ENCODE measurements at places on chromosomes 3 and 15.
A peak's percentile ranks its signal among the peaks of the same experiment; 100 is the strongest.

GRCh38 chr15:37097144-37097919, 3.0 kb downstream of the MEIS2 start:
- DNase-seq = peak; percentile 41

GRCh38 chr3:54133196-54133595, 10.8 kb downstream of the CACNA2D3 start:
- no peak for DNase-seq

GRCh38 chr15:45906230-45906629, 271.4 kb downstream of the SQOR start:
- DNase-seq = no peak

DNA sequence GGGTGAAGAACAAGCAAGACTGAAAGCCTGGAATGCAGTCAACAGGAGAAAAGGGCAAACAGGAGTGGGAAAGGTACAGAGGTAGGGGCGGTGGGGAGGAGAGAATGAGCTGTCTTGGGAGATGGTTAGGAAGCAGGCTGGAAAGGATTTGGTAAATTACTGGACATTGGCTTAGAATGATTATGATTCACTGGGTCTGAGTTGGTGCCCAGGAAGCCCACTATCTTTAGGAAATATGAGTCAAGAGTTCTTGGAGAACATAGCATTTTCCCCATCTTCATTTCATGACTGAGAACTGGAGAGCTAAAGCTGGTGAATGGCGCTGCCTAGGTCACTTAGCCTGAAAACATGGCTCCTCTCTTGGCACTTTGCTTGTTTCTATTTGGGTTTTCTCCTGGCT, 74.7 kb upstream of the C3orf80 start:
- no peak for DNase-seq

DNA sequence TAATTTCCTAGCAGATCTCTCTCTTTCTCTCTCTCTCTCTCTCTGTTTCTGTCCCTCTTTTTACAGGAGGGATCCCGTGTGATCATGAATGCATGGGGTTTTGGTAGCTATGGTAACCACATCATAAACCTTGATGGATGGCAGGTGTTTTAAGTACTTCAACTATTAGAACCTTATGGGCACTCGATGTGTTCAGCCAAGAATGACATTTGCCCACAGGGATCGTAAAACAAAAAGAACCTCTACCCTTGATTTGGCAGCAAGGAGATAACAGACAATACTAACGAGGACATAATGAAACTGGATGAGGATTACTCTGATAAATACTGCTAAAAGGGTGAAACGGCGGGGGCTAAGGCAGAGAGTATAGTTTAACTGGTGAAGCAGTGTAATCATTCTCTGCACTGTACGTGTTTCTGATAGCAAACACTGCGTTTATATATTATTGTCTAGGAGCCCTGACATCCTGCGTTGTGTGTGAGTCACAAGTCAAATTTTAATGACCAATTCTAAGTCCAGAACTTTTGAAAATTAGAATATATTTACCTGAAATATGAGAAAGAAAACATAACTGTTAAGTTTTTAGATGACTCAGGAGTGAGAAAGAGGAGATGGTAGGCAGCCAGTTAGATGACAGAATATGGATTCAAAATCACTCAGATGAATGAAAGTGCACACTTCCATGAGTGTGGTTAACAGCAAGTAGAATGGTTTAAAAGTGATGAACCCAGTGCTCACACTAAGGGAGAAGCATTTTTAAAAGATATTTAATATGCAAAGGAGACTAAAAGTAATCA, 80.3 kb downstream of the OTOL1 start:
- no peak for DNase-seq

- no peak for DNase-seq
These were observed 1352.2 kb downstream of the SI start for GRCh38 chr3:163726125-163726524.

- DNase-seq = no peak
These were observed 134.3 kb upstream of the LRRN1 start for GRCh38 chr3:3664935-3665334.

Data from G401 (cell line).